ENCODE measurements at places on chromosomes 11 and 22.

GRCh38 chr11:111406589-111406988 lies 27.5 kb upstream of the POU2AF1 start:
- DNase-seq, result no peak

DNA sequence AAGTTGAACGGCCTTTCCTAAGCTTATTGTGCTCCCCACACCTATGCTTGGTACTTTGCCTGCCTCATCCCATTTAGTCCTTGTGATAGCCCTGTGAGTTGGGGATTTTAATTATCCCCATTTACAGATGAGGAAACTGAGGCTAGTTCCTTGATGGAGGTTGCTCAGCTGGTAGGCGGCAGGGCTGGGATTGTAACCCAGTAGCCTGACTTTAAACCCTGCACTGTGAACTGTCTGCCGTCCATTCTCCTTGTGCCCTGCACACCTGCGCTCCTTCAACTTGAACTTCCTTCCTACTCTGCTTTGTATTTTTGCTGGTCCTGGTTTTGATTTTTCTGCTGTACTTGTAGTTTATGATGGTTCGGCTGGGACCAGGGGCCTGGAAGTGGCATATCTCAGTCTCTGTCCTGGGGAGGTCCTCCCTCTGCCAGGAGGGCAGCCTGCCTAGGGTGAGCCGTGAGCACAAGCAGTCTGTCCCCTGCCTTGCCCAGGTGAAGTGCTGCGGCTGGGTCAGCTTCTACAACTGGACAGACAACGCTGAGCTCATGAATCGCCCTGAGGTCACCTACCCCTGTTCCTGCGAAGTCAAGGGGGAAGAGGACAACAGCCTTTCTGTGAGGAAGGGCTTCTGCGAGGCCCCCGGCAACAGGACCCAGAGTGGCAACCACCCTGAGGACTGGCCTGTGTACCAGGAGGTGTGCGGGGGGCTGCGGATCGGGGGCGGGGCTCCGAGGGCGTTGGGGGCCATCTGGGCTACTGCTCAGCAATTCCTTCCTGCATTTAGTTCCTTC lies 52.4 kb downstream of the CD82 start:
- DNase-seq, result no peak

- DNase-seq, result no peak
Measured at GRCh38 chr11:110757962-110758755, 45.9 kb upstream of the ARHGAP20 start.

DNA sequence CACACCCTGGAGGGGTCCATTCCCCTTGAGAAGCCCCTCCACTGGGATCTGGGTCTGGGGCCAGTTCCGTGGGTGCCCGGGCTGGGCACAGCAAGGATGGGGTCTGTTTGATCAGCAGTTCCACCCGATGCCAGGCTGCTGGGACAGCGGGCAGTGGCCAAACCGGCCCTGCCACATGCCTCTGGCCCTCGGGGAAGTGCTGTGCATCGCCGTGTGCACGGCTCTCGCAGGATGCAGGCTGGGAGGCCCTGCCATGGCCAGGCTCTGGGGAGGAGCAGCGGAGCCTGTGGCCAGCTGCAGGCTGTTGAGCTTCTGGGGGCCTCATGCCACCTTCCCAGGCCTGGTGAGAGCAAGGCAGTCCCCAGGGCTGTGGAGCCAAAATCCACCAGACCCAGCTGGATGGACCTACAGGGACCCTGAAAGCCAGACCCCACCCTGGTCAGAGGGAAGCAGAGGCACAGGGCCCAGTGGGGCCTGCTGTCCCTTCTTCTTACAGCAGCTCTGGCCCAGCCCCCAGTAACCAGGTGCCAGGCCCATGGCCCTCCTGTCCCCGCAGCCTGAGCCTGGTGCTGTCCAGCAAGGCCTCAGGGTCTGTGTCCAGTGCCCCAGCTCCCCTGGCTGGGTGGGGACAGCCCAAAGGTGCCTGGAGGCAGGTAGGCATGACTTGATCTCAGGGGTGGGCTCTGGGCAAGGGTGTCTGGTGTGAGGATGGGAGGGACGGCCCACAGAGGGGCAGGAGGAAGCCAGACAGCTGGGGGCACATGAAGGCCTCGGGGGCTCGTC lies 57.3 kb downstream of the WNT7B start:
- DNase-seq, result no peak

- no peak for DNase-seq
Measured at GRCh38 chr11:73085189-73085875, 56.8 kb downstream of the FCHSD2 start.

GRCh38 chr22:44098021-44098739 lies 74.1 kb downstream of the PARVB start:
- DNase-seq, result no peak

DNA sequence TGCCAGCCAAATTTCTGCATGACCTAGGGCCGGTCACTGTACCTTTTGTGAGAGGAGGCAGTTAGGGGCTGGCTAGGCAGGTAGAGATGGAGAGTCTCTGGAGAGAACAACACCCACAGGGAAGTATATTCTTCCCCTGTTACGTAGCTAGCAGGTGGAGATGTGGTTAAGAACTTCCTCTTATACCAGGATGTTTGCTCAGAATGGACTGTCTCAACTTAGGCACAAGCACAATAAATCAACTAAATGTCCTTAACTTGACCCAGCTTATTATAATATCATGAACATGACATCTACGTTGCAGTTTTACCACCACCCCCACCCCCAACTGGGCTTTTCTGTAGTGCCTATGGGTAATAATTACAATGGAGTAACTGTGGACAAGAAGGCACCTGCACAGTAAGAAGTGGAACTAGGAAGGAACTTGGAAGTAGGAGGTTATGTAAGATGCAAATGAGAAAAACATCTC lies 60.7 kb upstream of the MPEG1 start:
- no peak for DNase-seq

GRCh38 chr11:130037881-130038585 lies 31.7 kb upstream of the APLP2 start:
- no peak for DNase-seq

- DNase-seq, result no peak
Measured at GRCh38 chr11:123585706-123586105, 68.7 kb downstream of the SCN3B start.

DNA sequence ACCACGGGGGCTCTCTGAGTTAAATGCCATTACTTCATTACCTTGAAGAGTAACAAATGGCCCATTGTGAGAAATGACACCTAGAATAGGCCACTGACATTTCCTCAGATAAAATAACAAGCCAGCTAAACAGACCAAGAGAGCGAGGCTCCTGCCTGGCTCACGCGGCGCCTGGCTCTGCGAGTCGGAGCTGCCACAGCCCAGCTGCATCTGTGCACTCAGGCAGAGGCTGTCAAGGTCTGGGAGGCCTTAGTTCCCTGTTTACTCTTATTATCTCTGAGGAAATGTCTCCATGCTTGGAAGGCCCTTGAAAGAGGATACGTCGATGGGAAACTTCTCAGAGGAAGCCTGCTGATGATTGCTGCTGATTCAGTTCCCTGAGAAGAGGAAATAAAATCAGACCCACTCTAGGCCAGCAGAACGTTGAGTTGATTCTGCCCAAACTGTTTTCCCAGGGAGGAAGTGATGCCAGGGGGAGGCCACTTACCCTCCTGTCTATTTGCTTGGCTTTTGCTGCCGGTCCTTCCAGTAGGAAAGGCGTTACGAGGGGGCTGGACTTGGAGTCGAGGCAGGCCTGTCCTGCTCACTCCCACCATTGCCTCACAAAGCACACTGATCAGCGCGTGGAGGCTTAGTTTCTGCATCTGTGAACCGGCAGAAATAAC lies 208.8 kb downstream of the TBC1D22A start:
- no peak for DNase-seq

- no peak for DNase-seq
Measured at GRCh38 chr22:21710156-21710555, 25.4 kb downstream of the YPEL1 start.

GRCh38 chr11:115518983-115519628 lies 14.9 kb upstream of the CADM1 start:
- no peak for DNase-seq

- no peak for DNase-seq
Measured at GRCh38 chr11:110859240-110859840, 147.1 kb upstream of the ARHGAP20 start.

GRCh38 chr11:122440811-122441665 lies 214.5 kb upstream of the UBASH3B start:
- DNase-seq, result no peak

GRCh38 chr11:119901657-119902577 lies 172.9 kb upstream of the NECTIN1 start:
- DNase-seq, result no peak

GRCh38 chr22:32561756-32562155 lies 87.1 kb downstream of the FBXO7 start:
- no peak for DNase-seq

DNA sequence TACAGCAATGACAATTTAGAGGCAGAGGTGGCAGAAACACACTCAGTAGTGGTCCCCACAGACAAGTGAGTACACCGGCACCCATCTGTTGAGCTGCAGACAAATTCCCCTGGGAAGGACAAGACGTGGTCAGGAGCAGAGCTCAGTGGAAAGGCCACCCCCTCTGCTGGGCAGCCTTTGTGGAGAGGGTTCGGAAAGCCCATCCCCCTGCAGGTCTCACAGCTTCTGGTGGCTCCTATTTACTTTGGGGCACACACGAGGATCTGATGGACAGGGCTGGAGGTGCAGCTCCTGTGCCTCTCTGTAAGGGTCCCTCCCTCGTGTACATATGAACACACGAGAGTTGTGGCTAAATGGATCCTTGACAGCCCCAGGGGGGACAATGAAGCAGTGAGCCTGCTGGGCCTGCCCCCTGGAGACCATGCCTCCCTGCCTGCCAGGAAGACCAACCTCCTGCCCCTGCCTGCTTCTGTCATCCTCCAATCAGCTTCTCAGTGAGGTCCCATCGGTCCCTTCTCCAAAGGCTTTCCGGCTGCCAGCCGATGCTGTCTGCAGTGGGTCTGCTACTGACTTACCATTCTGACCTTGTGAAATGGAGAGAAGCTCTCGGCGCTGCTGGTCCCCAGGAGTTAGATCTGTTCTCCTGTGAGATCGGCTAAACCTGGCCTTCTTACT lies 161.5 kb downstream of the CACNA1I start:
- DNase-seq, result no peak

DNA sequence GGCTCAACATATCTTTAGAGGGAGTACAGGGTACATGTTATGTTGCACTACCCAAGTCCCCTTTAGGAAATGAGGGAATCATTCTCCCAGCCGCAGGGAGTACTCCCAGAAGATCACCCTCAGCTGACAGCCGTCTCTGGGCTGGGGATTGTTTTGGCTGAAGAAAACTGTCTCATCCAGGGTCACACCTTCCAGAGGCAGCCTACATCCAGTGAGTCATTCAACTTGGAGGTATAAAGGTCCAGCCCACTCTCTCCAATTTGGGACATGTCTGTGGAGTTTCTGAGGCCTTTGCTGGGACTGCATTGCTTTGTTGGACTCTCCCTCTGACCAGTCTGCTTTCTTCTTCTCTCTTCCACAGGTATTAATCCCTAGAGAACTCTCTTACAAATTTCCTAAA lies 42.1 kb downstream of the RASSF10 start:
- DNase-seq, result no peak

DNA sequence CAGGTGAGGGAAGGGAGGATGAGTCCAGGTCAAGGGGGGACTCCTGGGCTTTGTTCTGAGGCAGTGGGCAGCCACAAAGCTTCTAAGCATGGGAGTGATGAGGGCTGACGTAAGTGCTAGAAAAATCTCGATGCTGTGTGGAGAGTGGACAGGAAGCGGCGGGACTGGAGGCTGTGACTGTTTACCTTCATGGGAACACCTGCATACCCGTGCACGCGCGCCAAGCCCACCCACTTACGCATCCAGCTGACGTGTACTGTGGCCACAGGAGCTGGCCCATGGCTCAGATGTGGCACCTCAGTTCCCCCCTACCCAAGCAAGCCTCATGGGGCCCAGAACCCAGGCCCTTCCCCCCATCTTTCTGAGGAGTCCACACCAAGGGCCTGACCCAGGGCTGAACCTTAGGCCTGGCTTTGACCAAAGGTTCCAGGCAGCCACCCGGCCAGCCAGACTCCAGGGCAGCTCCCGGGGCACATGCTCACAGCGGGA lies 14.0 kb downstream of the MYRF start:
- no peak for DNase-seq

DNA sequence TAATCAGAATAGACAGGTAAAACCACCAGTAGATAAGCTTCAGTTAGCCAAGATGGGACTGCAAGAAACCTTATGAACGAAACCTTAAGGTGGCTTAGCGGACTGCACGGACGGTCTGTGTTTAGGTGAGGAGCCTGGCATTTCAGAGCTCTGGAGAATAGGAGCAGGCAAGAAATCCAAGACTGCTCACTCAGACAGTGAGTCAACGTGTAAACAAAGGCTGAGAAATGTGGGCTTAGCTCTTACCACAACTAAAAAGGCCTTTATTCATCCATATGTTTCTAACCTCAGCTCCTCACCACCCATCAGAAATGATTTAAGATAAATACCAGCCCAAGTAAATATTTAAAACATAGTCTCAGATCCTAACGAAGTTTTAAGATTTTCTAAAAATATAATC lies 657.7 kb downstream of the OPCML start:
- DNase-seq, result no peak

DNA sequence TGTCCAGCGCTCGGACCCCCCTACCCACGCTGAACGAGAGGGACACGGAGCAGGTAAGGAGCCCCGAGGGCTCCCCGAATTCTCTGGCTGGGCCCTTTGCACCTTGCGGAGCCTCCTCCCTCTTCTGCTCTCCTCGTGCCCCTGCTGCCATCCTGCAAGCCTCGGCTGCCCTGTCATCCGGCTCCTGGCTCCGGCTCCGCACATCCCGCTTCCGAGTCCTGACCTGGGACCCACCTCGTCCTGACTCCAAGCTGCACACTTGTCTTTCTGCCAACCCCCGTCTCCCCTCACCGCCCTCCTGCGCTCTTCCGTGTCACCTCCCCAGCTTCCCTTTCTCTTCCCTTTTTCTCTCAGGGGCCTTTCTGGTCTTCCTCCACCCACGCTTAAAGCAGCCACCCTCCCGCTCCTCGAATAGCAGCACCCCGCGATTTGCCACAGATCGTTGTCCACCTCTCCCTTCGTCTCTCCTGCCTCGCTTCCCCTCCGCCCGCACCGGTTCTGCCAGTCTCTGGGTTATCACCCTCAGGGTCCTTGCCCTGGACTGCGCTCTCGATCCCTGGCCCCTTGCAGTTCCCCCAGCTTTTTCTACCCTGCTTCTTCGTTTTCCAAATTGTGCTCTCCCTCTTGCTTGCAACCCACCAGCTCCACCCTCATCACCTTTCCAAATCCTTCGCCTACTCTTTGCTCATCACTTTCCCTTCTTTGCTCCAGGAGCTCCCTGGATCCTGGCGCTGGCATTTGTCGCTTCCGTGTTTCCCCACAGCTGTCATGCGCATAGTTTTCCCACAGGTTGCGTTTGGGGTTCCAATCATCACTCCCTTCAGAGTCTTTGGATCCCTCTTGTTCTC lies 822 bp downstream of the MARK2 start:
- peak; percentile 43 for DNase-seq
